Osteoblast (primary cell): ENCODE measurements at places on chromosomes 6 and 20. TPM values are rescaled to one million over a fixed set of nuclear protein-coding genes. Genes with fewer than 3 reads are reported as not detected.

The RAMACL gene
- total RNA-seq, result 3.3 and 4.1 TPM in 2 replicates

The RNF8 gene
- total RNA-seq, result 16.6 and 20.9 TPM in 2 replicates

The NOTCH4 gene
- total RNA-seq, result 0.59 and 1.1 TPM in 2 replicates

The CCR6 gene
- total RNA-seq, result not detected in 2 replicates

The HLA-DQB1 gene
- total RNA-seq, result under 0.01 and 6.5 TPM in 2 replicates

The VSTM2L gene
- total RNA-seq, result 2.5 and 2.9 TPM in 2 replicates

The C6orf15 gene
- total RNA-seq, result not detected in 2 replicates

The VIP gene
- total RNA-seq, result not detected in 2 replicates

The CNR1 gene
- total RNA-seq, result not detected in 2 replicates

The TRAPPC3L gene
- total RNA-seq, result under 0.01 and 0.29 TPM in 2 replicates

The DYNLRB1 gene
- total RNA-seq, result 51.0 and 51.6 TPM in 2 replicates
